ENCODE measurements at places on chromosomes 6 and 20. TPM values are rescaled to one million over a fixed set of nuclear protein-coding genes. Genes with fewer than 3 reads are reported as not detected.

- no peaks in the 10 kb centered on the region for H3K36me3 ChIP-seq
- H3K27ac ChIP-seq: no peak overlapping the region
- no peak for DNase-seq
- H3K4me3 ChIP-seq: no peak overlapping the region
- H3K4me1 ChIP-seq: no peaks in the 10 kb centered on the region
- H3K27me3 ChIP-seq: no peaks in the 10 kb centered on the region
Measured at GRCh38 chr6:134437376-134437775, 119.5 kb upstream of the SGK1 start.

SNRPB2 gene
- 19.9 TPM for polyA plus RNA-seq

C4A gene
- polyA plus RNA-seq: 1,485 TPM

DNA sequence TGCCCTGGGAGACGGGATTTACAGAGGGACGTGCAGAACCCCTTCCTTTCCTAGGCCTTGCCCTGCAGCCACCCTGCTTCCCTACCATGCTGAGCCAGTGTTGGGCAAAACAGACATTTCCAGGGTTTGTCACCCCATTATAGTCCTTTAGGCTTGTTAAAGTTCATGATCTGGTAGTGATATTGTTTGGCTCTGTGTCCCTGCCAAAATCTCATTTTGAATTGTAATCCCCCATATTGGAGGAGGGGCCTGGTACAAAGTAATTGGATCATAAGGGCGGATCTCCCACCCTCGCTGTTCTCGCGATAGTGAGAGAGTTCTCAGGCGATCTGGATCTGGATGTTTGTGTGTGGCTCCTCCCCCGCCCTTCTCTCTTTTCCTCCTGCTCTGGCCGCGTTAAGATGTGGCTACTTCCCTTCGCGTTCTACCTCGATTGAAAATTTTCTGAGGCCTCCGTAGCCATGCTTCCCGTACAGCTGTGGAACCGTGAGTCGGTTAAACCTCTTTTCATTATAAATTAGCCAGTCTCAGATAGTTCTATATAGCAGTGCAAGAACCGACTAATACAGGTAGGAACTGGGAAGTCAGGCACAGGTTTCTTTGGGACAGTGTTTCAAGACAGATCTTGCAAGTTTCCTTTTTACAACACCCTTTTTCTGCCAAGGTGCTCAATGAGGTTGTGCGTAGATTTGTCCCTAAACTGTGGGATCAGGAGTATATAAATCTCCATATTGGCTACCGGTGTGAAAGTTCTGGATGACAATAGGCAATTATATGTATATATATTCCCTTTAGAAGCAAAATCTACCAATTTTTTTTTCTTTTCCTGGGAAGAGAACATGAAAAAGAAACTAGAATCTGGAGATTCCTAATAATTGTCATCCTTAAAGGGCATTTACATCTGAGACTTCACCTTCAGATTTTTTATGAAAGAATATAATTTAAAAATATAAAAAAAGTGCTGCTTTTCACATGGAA is 152.1 kb downstream of the SAMD5 start:
- H3K27me3 ChIP-seq: no peaks in the 10 kb centered on the region
- H3K4me1 ChIP-seq: no peaks in the 10 kb centered on the region
- no peak for DNase-seq
- no peaks in the 10 kb centered on the region for H3K36me3 ChIP-seq
- no peak overlapping the region for H3K27ac ChIP-seq

DNA sequence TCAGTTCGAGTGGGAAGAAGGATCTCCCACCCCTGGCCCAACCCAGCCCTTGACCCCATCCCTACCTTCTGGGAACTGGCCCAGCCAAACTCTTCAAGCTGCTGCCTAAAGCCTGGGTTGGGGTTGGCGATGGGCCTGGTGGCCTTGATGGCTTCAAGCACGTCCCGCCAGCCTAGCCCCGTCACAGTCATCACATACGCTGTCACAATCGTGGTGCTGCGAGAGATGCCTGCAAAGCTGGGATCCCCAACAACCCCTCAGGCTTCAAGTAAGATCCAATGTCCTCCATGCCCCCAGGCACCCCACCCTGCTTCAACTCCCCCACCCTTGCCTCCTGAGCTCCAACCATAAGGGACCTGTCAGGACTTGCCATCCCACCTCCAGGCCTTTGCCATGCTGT is 7.8 kb downstream of the DUSP15 start:
- no peak overlapping the region for H3K27ac ChIP-seq
- H3K4me1 ChIP-seq: peaks cover 9% of the 10 kb centered on the region
- H3K36me3 ChIP-seq: no peaks in the 10 kb centered on the region
- H3K4me3 ChIP-seq: no peak overlapping the region

DNA sequence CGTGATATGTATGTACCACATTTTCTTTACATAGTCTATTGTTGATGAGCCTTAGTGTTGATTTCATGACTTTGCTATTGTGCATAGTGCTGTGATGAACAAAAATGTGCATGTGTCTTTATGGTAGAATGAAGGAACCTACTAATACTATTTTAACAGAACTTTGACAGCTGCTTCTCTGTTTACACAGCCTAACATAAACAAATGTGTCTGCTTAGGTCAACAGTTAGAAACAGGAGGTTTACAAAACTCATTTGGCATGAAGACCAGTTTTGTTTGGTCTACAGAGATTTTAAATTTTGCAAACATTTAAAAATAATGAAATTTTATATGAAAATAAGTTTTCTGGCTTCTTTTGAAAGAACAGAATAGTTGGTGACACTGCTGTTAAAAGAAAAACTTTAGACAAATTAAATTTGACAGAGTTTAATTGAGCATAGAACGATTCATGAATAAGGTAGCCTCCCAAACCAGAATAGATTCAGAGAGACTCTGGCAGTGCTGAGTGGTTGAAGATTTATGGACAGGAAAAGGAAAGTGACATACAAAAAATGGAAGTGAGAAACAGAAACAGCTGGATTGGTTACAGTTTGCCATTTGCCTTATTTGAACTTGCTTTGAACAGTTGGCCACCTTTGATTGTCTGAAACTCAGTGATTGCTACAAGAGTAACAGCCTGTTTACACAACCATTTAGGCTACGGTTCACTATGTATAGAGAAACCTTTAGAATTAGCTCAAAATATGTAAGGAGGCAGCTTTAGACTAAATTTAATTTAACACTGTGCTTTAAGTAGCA is 715.8 kb upstream of the HS3ST5 start:
- DNase-seq: no peak
- no peaks in the 10 kb centered on the region for H3K36me3 ChIP-seq
- no peaks in the 10 kb centered on the region for H3K27me3 ChIP-seq
- H3K4me1 ChIP-seq: no peaks in the 10 kb centered on the region
- no peak overlapping the region for H3K4me3 ChIP-seq

GRCh38 chr6:43843097-43843645 is 73.2 kb downstream of the VEGFA start:
- no peak for DNase-seq
- no peak overlapping the region for H3K4me3 ChIP-seq
- H3K27me3 ChIP-seq: no peaks in the 10 kb centered on the region
- peaks cover 2% of the 10 kb centered on the region for H3K4me1 ChIP-seq
- no peak overlapping the region for H3K27ac ChIP-seq
- no peaks in the 10 kb centered on the region for H3K36me3 ChIP-seq

- no peak overlapping the region for H3K4me3 ChIP-seq
- no peaks in the 10 kb centered on the region for H3K36me3 ChIP-seq
- no peaks in the 10 kb centered on the region for H3K4me1 ChIP-seq
- H3K27me3 ChIP-seq: no peaks in the 10 kb centered on the region
Measured at GRCh38 chr6:111625461-111626391, 20.0 kb upstream of the TRAF3IP2 start.

DNA sequence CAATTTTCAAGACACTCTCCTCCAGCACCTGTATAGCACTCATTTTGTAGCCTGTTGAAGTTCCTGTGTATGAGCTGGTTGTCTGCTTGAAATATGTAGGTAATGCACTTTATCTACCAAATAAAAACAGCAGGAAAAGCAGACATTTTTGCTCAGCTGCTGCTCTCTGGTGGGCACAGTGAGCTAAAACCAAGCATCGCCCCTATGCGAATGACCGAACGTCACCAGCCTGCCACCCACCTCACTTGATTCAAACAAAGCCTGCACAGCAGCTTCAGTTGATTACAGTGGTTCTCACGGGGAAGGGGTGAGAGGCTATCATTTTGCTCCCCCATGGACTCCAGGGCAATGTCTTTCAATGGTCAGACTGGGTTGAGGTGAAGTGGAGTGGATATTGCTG is 185.7 kb downstream of the SASH1 start:
- DNase-seq: no peak
- no peak overlapping the region for H3K4me3 ChIP-seq
- peaks cover 21% of the 10 kb centered on the region for H3K36me3 ChIP-seq
- no peaks in the 10 kb centered on the region for H3K4me1 ChIP-seq
- no peak overlapping the region for H3K27ac ChIP-seq

DNA sequence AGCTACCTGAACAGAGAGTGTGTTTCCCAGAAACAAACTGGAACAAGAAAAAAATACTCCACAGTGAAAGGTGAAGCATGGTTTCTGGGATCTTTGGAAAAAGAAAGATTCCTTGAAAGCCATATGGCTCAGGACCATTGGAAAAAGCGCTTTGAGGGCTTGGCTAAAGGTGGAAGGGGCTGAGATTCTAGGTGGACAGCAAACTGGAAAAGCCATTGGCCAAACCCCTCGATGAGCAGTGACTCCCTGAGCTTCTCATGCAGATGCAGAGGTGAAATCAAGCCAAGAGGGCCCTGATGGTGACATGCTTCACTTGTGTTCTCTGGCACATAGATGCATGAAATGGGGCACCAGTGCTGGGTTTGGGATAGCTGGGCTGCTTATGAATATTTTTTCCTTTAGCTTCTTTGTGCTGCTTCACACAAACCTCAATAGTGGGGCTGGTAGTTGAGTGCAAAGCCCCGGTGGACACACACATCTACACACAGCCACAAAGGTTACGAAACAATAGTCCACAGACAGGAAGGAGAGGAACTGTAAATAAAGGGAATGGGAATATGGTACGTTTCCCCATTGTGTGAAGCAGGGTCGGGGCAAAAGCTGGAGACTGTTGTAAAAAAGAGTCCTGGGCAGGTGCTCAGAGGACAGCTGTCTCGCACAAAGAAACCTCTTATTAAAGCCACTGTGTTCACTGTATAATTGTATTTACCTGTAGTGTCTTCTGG is 117.8 kb downstream of the FOXA2 start:
- peak overlapping the region; percentile 73 for H3K27ac ChIP-seq
- no peak for DNase-seq
- no peak overlapping the region for H3K4me3 ChIP-seq
- H3K4me1 ChIP-seq: peaks cover 66% of the 10 kb centered on the region
- H3K27me3 ChIP-seq: no peaks in the 10 kb centered on the region

- no peak overlapping the region for H3K4me3 ChIP-seq
- H3K27me3 ChIP-seq: no peaks in the 10 kb centered on the region
- peak overlapping the region; percentile 83 for H3K27ac ChIP-seq
- H3K36me3 ChIP-seq: no peaks in the 10 kb centered on the region
Measured at GRCh38 chr6:71287038-71287437, 1.6 kb upstream of the OGFRL1 start.
